ENCODE measurements at places on chromosomes 13 and 19.

- no peaks in the 10 kb centered on the region for H3K27me3 ChIP-seq
- peaks cover 3% of the 10 kb centered on the region for H3K4me1 ChIP-seq
- H3K4me3 ChIP-seq = no peak overlapping the region
- H3K36me3 ChIP-seq = no peaks in the 10 kb centered on the region
- DNase-seq = no peak
Measured at GRCh38 chr13:107568181-107568580, 647.2 kb downstream of the LIG4 start.

- H3K27me3 ChIP-seq = no peaks in the 10 kb centered on the region
- no peaks in the 10 kb centered on the region for H3K4me1 ChIP-seq
- H3K36me3 ChIP-seq = peaks cover 39% of the 10 kb centered on the region
- no peak overlapping the region for H3K27ac ChIP-seq
- no peak overlapping the region for H3K4me3 ChIP-seq
- no peak for DNase-seq
Measured at GRCh38 chr19:58243351-58243750, 14.6 kb downstream of the ZNF544 start.

- no peaks in the 10 kb centered on the region for H3K27me3 ChIP-seq
- H3K4me3 ChIP-seq = no peak overlapping the region
- H3K4me1 ChIP-seq = no peaks in the 10 kb centered on the region
- no peak for DNase-seq
- no peak overlapping the region for H3K27ac ChIP-seq
Measured at GRCh38 chr13:58994777-58995176, 1169.0 kb downstream of the DIAPH3 start.

- no peaks in the 10 kb centered on the region for H3K4me1 ChIP-seq
- no peak for DNase-seq
- no peak overlapping the region for H3K4me3 ChIP-seq
- H3K36me3 ChIP-seq = peaks cover 15% of the 10 kb centered on the region
- H3K27ac ChIP-seq = peak overlapping the region; percentile 26
Measured at GRCh38 chr13:113322043-113322461, 25.0 kb downstream of the LAMP1 start.

GRCh38 chr19:38076337-38076736 is 147.7 kb downstream of the DPF1 start:
- no peak for DNase-seq
- H3K27ac ChIP-seq = no peak overlapping the region
- H3K4me3 ChIP-seq = no peak overlapping the region
- H3K36me3 ChIP-seq = no peaks in the 10 kb centered on the region

DNA sequence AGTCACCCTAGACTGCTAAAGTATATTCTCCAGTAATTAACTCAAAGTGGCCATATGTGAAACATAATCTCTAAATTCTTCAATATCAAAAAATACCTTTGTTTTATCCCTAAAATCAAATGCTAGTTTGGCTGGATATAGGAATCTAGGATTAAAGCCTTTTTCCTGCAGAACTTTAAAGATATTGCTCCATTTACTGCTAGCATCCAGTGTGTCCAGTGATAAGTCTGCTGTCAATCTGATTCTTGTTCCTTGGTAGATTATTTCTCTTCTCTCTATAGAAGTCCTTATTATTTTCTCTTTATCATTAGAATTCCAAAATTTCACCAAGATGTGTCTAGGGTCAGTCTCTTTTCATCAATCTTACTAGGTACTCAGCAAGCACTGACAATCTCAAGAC is 384.6 kb downstream of the FGF14 start:
- H3K4me1 ChIP-seq = no peaks in the 10 kb centered on the region
- H3K36me3 ChIP-seq = no peaks in the 10 kb centered on the region

DNA sequence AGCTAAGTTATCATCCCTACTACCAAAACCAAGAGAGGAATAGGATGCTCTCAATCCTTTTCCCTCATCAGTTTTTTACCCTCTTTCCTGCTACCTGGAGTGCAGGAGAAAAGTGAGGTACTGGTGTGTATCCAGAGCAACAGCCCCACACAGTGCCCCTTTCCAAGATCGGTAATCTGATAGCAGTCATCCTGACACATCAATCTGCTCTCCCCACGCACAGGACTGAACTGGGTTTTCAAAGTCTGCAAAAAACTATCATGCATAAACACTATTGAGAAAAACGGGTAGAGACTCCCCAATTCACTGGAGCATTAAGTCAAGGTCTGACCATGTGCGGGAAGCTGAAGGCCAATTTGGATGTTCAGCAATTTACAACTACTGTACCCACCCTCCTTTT is 284.8 kb downstream of the RBM26 start:
- no peaks in the 10 kb centered on the region for H3K36me3 ChIP-seq
- no peak overlapping the region for H3K4me3 ChIP-seq
- H3K27ac ChIP-seq = no peak overlapping the region
- no peak for DNase-seq

DNA sequence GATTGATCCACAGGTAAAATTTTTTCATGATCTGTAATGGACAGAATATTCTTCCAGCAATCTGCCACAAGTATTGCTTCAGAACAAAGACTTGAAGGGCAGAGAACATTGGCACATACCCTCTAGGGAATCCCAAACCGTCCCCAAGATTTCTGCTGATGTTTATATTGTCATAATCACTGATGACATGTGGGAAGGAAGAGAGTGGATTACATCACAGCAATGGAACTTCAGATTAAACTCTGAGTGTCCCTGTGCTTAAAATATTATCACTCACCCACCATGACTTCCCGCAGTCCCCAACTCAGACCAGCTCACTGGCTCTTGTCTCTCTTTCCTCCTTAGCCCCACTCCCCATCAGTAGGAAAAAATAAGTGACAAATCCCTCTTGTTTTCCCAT is 8.5 kb upstream of the TPT1 start:
- no peak overlapping the region for H3K27ac ChIP-seq
- H3K4me1 ChIP-seq = no peaks in the 10 kb centered on the region
- DNase-seq = no peak
- peaks cover 8% of the 10 kb centered on the region for H3K36me3 ChIP-seq
- no peak overlapping the region for H3K4me3 ChIP-seq
- H3K27me3 ChIP-seq = no peaks in the 10 kb centered on the region

DNA sequence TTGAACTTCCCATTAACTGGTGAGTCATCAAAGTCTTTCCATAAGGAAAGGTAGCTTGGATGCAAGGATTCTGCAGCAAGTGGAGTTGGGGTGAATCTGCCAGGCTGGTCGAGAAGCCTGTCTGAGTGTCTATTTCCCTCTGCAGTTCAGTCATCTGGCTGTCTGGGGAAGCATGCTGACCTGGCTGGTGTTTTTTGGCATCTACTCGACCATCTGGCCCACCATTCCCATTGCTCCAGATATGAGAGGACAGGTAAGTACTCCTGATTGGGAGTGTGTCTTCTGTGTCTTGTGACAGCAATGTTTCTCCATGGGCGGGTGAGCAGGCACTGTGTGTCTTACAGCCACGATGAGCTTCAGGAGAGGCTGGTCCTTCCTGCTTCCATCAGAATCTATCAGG is 189.7 kb downstream of the SHISA2 start:
- H3K27ac ChIP-seq = no peak overlapping the region
- no peaks in the 10 kb centered on the region for H3K4me1 ChIP-seq
- DNase-seq = no peak
- no peaks in the 10 kb centered on the region for H3K36me3 ChIP-seq

DNA sequence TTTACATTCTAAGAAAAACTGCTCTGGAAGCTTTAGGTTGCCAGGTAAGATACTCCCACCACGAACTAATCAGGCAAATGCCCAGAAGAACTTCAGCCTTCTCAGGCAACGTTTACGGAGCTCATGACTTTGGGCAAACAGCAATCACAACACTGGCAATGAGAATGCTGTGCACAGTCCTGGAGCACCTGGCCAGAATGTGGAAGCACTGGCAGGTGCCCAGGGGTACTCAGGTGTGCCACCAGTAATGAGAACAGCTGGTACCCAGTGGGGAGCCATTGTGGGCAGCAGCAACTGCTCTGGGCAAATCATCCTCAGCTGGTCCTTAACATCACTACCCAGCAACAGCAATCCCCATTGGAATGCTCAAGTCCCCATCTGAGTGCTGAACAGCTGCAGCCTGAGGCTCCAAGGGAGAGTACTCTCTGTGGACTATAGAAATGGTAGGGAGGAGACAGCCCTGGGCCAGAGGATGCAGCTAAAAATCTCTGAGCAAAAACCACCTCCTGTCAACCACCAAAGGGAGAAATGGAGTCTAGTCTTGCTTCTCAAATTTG is 210.0 kb downstream of the FOXO1 start:
- H3K27me3 ChIP-seq = no peaks in the 10 kb centered on the region
- no peak overlapping the region for H3K27ac ChIP-seq

DNA sequence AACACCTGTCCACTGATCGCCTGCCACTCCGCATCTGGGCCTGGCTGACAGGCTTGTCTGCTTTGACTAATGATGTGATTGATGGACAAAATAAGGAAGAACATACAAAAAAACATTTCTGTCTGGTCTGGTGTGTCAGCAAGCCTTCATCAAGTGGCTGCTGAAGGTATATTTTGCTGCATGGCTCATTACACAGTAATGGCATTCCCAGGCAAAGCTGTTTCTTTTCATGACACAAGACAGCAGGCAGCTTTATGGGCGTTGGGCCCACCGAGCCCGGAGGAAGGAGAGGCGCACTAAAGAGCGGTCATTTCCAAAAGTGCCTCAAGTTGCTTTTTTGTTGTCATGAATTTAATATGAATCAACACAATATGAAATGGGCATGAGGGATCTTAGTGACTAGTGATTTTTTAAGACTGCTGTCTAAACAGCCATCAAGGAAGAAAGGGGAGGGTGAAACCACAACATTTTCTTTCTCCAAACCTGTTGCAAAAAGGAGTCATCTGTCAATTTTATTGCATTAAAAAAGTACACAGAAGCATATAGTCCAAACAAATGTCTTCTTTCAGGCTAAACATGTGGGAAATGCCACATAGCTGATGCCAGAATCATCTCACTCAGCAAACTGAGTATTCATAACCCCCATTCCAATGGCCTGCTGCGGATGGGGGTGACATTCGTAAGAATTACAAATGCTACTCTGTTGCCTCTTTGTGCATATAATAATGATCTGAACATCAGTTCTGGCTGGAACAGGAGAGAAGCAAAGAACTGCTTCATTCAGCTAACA is 476.6 kb downstream of the ZNF536 start:
- no peaks in the 10 kb centered on the region for H3K4me1 ChIP-seq
- H3K27ac ChIP-seq = no peak overlapping the region
- no peak overlapping the region for H3K4me3 ChIP-seq
- no peaks in the 10 kb centered on the region for H3K36me3 ChIP-seq
- no peaks in the 10 kb centered on the region for H3K27me3 ChIP-seq

- no peaks in the 10 kb centered on the region for H3K4me1 ChIP-seq
- no peak overlapping the region for H3K4me3 ChIP-seq
- peaks cover 4% of the 10 kb centered on the region for H3K36me3 ChIP-seq
- H3K27ac ChIP-seq = no peak overlapping the region
- H3K27me3 ChIP-seq = no peaks in the 10 kb centered on the region
Measured at GRCh38 chr19:32910874-32911273, 41.3 kb upstream of the SLC7A9 start.

GRCh38 chr13:34751492-34751891 is 190.6 kb upstream of the NBEA start:
- no peak for DNase-seq
- H3K27me3 ChIP-seq = no peaks in the 10 kb centered on the region
- H3K27ac ChIP-seq = no peak overlapping the region
- H3K4me3 ChIP-seq = no peak overlapping the region
- H3K36me3 ChIP-seq = no peaks in the 10 kb centered on the region

GRCh38 chr19:52946322-52947310 is 16.1 kb downstream of the ZNF816 start:
- peak overlapping the region; percentile 85 for H3K27ac ChIP-seq
- peak; percentile 83 for DNase-seq
- peaks cover 27% of the 10 kb centered on the region for H3K4me1 ChIP-seq
- no peaks in the 10 kb centered on the region for H3K27me3 ChIP-seq
- no peak overlapping the region for H3K4me3 ChIP-seq
- H3K36me3 ChIP-seq = peaks cover 11% of the 10 kb centered on the region

- H3K36me3 ChIP-seq = no peaks in the 10 kb centered on the region
- peaks cover 5% of the 10 kb centered on the region for H3K4me1 ChIP-seq
- DNase-seq = no peak
- no peak overlapping the region for H3K4me3 ChIP-seq
- no peaks in the 10 kb centered on the region for H3K27me3 ChIP-seq
- no peak overlapping the region for H3K27ac ChIP-seq
Measured at GRCh38 chr13:61136093-61136492, 279.6 kb downstream of the PCDH20 start.

DNA sequence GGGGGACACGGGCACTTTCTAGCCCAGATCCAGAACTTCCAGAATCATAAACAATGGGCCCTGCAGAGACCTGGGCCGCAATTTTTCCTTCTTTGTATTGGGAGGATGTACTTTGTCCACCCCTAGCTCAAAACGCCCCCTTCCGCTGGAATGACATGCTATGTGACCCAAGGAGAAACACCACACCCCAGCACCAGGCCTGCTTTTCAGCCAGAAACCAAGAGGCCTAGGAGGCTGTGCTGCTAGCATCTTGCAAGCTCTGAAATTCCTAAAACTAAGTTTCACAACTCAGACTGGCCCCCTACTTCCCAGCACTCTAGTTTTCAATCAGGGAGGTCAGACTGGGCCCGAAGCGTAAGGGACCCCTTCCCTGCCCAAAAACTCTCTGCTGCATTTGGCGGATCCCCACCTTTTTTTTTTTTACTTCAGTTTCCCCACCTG is 538 bp downstream of the LSM4 start:
- peaks cover 57% of the 10 kb centered on the region for H3K4me1 ChIP-seq
- no peaks in the 10 kb centered on the region for H3K36me3 ChIP-seq
- peak overlapping the region; percentile 85 for H3K27ac ChIP-seq
- H3K27me3 ChIP-seq = no peaks in the 10 kb centered on the region
- no peak for DNase-seq
- peak overlapping the region; percentile 66 for H3K4me3 ChIP-seq

GRCh38 chr13:50412046-50412617 is 396.9 kb downstream of the KCNRG start:
- no peak for DNase-seq
- no peaks in the 10 kb centered on the region for H3K4me1 ChIP-seq
- no peaks in the 10 kb centered on the region for H3K27me3 ChIP-seq
- H3K4me3 ChIP-seq = no peak overlapping the region

GRCh38 chr19:46552891-46553290 is 48.2 kb upstream of the CALM3 start:
- no peaks in the 10 kb centered on the region for H3K4me1 ChIP-seq
- H3K27ac ChIP-seq = no peak overlapping the region
- no peak overlapping the region for H3K4me3 ChIP-seq
- H3K27me3 ChIP-seq = no peaks in the 10 kb centered on the region
- DNase-seq = no peak
- H3K36me3 ChIP-seq = no peaks in the 10 kb centered on the region

GRCh38 chr13:89932902-89933301 is 1414.6 kb upstream of the MIR17HG start:
- DNase-seq = no peak
- H3K4me1 ChIP-seq = no peaks in the 10 kb centered on the region
- no peaks in the 10 kb centered on the region for H3K36me3 ChIP-seq
- H3K27me3 ChIP-seq = no peaks in the 10 kb centered on the region
